AG10803 (cell line): ENCODE measurements at places on chromosomes 2 and 18.

GRCh38 chr2:8174641-8175257 lies 507.1 kb upstream of the ID2 start:
- DNase-seq, result no peak

GRCh38 chr2:11465485-11466306 lies at the start of gene E2F6:
E2F6 (minus strand) TSS chr2:11466161; CDS start chr2:11465879, 282 bp downstream.
- DNase-seq, result peak; percentile 93

DNA sequence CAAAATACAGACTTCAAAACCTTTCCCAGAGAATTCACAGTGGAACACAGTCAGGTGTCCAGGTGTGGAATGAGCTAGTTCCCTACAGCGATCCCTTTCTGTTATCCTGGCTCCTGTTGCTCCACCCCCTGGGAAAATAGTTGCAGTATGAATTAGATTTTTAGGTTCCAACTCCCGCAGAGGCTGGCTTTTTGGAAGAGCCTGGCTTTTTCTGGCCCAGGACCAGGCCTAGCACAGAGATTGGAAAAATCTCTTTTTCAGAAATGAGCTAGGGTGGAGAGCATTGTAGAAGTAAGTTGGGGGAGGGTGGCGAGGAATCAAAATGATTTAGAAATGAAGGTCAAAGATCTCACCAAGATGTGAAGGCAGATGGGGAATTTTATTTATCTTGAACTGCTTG lies 27.1 kb downstream of the COL5A2 start:
- DNase-seq, result peak; percentile 33

DNA sequence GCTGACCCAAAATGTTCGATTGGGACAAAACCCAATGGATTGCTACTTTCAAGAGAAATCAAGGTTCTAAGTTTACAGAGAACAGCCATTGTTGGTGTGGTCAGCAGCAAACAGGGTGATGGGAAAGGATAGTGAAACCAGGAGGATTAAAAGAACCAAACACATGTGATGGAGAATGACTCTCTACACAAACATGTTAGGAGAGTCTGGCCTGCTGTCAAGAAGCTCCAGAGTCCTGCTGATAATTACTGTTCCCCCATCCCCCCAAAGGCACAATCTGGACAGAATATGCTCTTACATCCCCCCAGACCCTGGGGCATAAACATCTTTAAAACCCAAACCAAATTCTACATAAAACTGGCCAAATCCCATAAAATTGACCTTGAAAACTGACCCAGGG lies 32.0 kb upstream of the ACYP2 start:
- peak; percentile 52 for DNase-seq
